Cardiac muscle cell (in vitro differentiated cells and primary cell): ENCODE measurements at places on chromosomes 2 and 18. TPM values are rescaled to one million over a fixed set of nuclear protein-coding genes. Genes with fewer than 3 reads are reported as not detected.

The AFF3 gene
- total RNA-seq = 12.8 and 16.2 TPM in 2 replicates

The LOXHD1 gene
- 0.21 TPM in 1 of 2 replicates, not detected in the other for total RNA-seq

The PRSS56 gene
- total RNA-seq = not detected in 2 replicates

The CTNNA2 gene
- total RNA-seq = 15.5 and 17.4 TPM in 2 replicates

The OSR1 gene
- total RNA-seq = 20.8 and 22.3 TPM in 2 replicates

The CNNM4 gene
- 14.9 and 18.8 TPM in 2 replicates for total RNA-seq

The MC2R gene
- not detected in 2 replicates for total RNA-seq

The FEV gene
- total RNA-seq = not detected in 2 replicates

The EVX2 gene
- 0.06 and 0.11 TPM in 2 replicates for total RNA-seq

GRCh38 chr2:193556766-193557470, 1362.2 kb upstream of the TMEFF2 start:
- no peak for DNase-seq

- no peak for DNase-seq
These were observed 101.9 kb downstream of the ACTR2 start for GRCh38 chr2:65329525-65329924.

GRCh38 chr2:206562375-206562774, 79.9 kb upstream of the FAM237A start:
- no peak for DNase-seq

DNA sequence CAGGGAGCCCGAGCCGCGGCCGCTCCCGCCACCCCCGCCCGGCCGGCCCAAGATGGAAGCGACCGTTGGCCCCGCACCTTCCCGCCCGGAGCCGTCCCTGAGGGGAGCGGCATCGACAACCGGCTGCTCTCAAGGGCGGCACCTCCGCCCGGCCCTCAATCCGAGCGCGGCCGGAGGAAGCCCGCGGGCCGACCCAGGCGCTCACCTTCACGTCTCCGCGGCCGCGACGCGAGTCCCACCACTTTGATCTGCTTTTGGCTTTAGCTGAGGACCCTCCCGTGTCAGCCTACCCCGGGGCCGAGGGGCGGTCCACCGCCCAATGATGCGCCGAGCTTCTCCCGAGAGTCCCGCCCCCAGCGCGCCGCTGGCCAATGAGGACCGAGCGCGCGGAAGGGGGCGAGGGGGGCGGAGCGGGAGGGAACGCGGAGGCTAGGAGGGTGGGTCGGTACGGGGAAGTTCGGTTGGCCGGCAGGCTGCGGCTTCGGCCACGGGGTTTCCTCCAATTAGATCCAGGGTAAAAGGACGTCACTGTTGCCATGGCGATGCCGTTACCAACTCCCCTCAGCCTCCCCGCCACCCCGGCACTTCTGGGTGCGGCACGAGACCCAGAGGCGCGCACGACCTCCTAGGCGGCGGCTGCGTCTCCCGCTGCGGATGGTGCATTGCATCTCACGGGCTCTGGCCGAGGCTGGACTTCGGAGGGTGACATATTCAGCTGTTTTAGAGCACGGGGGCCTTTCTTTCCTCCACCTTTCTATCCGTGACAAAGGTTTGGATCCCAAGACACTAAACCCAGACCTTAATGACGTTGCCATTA, at the start of gene YWHAQ:
Gene YWHAQ, minus strand, starts transcription at position 262 of the 817 bp plus-strand sequence. CDS start 545 bp downstream, outside the sequence.
- DNase-seq = peak; percentile 99

GRCh38 chr2:105753380-105753779, 8.7 kb downstream of the NCK2 start:
- DNase-seq = no peak

GRCh38 chr2:31196622-31197021, 20.7 kb downstream of the CAPN14 start:
- no peak for DNase-seq

DNA sequence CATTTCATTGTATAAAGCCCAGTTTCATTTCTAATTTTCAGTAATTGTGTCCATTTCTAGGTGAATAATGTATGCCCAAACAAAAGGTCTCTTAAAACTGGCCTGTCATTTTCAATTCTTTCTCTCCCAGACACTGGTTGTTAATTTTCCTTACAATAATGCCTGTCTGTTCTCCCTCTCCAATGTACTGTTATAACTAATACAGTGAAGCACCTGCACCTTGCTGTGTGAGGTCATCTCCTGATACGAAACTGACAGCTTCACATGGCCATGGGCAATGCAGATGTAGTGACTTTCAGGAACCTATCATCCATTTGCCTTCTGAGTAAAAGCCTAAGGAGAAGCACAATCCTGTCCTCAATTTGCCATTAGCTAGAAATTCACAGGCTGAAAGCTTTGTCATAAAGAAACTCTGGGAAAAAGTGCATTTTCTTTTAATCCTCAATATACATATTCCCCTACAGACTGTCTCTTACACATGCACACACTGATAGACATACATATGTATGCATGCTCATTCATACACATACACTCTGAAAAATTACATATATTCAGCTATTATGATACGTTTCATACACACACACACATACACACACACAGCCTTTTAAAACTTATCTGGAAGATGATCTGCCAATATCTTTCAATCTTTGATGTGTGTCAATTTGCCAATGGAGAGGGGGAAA, 1030.3 kb downstream of the TDRD15 start:
- DNase-seq = no peak

DNA sequence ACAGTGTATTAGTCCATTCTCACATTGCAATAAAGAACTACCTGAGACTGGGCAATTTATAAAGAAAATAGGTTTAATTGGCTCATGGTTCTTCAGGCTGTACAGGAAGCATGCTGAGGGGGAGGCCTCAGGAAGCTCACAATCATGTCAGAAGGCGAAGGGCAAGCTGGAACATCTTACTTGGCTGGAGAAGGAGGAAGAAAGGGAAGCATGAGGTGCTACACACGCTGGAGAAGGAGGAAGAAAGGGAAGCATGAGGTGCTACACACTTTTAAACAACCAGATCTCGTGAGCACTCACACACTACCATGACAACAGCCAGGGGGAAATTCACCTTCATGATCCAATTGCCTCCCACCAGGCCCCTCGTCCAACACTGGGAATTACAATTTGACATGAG, 95.3 kb upstream of the FAM110C start:
- DNase-seq = no peak
